ENCODE measurements at places on chromosomes 12 and 14. TPM values are rescaled to one million over a fixed set of nuclear protein-coding genes. Genes with fewer than 3 reads are reported as not detected.

DNA sequence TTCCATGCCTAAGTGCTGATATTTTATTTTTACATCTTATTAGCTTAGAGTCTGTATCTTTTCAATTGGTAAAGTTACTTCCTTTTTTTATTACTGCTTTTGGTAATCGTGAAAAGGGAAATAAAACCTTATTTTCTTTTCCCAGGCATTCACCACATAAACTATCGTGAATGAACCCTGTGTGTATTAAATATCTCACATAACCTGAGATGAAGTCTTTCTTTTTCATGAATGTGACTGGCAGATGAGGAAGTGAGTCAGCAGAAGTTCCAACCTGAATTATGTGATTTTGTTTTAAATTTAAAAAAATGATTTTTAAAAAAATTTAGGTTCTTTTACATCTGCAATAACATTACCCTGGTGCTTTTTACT, 26.0 kb downstream of the MYBPC1 start:
- no peak overlapping the region for H3K4me3 ChIP-seq
- no peaks in the 10 kb centered on the region for H3K36me3 ChIP-seq
- DNase-seq: no peak
- H3K27me3 ChIP-seq: peaks cover 21% of the 10 kb centered on the region
- H3K4me1 ChIP-seq: peaks cover 8% of the 10 kb centered on the region

DNA sequence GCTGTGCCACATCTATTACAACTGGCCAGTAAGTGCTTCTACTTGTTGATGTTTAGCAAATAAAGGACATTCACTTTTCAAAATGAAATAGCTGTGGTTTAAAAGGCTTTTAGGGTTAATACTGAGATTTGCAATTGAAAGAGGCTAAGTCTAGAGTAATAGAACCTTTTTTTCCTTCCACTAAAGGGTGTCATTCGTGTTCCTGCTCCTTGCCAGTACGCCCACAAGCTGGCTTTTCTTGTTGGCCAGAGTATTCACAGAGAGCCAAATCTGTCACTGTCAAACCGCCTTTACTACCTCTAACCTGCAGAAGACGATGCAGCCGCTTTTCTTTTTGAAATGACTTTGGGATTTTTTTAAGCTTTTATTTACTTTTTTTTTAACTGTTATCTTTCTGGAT, 33.6 kb downstream of the PIWIL1 start:
- no peaks in the 10 kb centered on the region for H3K36me3 ChIP-seq
- no peak overlapping the region for H3K27ac ChIP-seq
- DNase-seq: no peak
- no peaks in the 10 kb centered on the region for H3K4me1 ChIP-seq

- H3K27ac ChIP-seq: peak overlapping the region; percentile 75
- peaks cover 25% of the 10 kb centered on the region for H3K36me3 ChIP-seq
- H3K27me3 ChIP-seq: no peaks in the 10 kb centered on the region
- peaks cover 25% of the 10 kb centered on the region for H3K4me1 ChIP-seq
Measured at GRCh38 chr12:14239935-14240872, 125.3 kb upstream of the ATF7IP start.

GRCh38 chr12:121765573-121765972, 27.9 kb downstream of the RHOF start:
- no peak overlapping the region for H3K4me3 ChIP-seq
- no peaks in the 10 kb centered on the region for H3K4me1 ChIP-seq
- no peaks in the 10 kb centered on the region for H3K36me3 ChIP-seq
- H3K27ac ChIP-seq: no peak overlapping the region

SDR39U1 gene
- total RNA-seq: 41.6 TPM

SLCO1C1 gene
- total RNA-seq: not detected

All from activated CD4-positive, alpha-beta memory T cell treated with anti-CD3 and anti-CD28 coated beads, Interleukin-2, amount 10 ng/mL, durations not matched to agents 7 days and 5 days (primary cell).